Stimulated activated naive CD8-positive, alpha-beta T cell treated with anti-CD3 and anti-CD28 coated beads, Interleukin-15, Interleukin-2, amounts not matched to agents 100 U/mL and 50 U/mL, for 24 hours (primary cell): ENCODE measurements at places on chromosomes 5 and 9.

DNA sequence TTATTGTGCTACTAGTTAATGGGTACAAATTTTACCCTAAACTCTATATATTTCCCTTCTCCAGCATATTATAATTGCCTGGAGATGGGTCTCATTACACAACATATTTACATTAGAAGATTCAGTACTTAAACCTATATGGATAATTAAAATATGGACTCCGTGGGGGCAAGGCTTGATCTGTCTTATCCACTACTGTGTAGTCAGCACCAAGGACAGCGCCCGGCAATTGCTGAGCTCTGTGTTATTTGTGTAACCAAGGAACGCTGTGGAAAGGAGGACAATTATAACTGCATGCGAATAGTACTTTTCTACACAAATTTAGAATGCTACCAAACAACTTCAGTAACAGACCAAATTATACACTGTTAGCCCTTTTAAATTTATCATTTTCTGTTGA, 77.7 kb downstream of the DNAH5 start:
- DNase-seq: peak; percentile 18

DNA sequence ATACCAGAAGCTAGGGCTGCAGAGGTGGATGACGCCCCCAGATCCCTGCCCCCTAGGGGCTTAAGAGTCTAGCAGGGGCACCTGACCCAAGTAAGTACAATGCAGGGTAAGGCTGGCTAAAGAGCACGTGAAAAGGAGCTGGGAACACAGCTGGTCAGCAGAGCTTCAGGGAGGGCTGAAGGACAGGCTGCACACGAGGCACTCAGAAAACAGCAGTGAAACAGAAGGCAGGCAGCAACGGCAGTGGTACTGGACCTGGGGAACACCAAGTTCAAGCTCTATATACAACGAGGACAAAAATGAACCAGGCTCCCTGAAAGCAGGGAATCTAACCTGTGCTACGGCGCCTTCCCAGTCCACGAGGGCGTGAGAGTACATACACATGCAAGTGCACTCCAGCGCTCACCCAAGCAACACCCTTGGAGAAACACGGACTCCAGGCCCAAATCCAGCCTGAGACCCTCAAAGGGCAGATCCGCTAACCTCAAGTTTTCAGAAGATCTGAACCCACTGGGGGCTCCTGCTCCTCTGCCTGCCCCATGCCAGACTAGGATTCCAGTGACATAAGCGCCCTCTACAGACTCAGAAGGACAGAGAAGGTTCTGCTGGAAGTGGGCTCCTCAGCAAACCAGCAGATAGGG, 57.4 kb downstream of the PSMB7 start:
- DNase-seq: no peak

- peak; percentile 62 for DNase-seq
Measured at GRCh38 chr5:141420855-141421488, at the start of gene PCDHGA11. Gene PCDHGA11 (plus strand): TSS chr5:141421051. CDS start chr5:141421228, 177 bp downstream.

- peak; percentile 55 for DNase-seq
Measured at GRCh38 chr9:123399803-123400378, 43.9 kb downstream of the CRB2 start.

DNA sequence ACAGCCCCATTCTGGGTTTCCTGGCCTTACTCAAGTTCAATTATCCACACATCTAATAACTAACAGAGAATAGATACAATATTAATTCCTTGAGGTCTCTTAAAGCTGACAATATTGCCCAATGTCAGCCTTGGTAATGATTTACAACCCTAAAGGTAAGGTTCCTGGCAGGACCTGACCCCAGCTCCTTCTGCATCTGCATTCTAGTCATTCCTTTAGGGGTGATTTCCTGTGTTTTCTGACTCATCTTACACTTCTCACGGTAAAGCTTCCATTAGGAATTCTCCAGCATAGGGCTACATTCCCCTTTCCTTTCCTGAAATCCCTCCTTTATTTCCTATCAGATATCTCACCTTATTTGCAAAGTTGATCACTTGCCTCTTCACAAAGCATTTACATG, 9.3 kb downstream of the HAVCR1 start:
- DNase-seq: no peak

DNA sequence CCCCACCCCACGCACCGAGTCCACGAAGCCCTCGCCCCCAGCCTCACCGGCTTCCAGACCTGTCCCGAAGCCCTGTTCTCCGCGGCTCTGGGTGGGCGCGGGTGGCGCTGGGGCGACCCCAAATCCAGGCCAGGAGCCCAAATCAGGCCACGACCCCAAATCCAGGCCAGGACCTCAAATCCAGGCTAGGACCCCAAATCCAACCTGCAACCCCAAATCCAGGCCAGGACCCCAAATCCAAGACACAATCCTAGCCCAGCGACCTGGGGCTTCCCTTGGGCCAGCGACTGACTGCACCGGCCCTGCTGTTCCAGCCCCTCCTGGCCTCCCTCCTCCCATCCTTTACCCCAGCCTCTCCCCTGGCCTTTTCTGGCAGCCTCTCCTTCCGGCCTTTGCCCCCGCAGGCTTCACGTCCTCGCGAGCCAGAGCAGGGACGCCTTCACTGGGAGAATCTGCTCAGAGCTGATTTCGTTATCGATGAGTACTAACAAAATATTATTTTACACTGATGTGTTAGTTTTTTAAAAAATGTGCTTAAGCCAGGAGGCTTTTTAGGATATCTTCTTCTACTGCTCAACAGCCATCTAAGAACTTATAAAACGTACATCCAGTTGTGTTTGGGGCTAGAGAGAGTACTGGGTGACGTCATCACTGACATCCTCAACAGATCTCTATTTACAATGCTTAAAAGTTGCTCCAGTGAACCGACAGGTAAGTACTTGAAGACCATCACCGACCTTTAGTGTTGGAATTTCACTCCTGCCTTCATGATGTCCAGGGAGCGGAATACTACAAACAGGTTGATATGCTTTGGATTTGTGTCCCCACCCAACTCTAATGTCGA, 34.7 kb downstream of the TRIP13 start:
- no peak for DNase-seq

GRCh38 chr9:33148367-33149014, 18.6 kb downstream of the B4GALT1 start:
- DNase-seq: no peak

DNA sequence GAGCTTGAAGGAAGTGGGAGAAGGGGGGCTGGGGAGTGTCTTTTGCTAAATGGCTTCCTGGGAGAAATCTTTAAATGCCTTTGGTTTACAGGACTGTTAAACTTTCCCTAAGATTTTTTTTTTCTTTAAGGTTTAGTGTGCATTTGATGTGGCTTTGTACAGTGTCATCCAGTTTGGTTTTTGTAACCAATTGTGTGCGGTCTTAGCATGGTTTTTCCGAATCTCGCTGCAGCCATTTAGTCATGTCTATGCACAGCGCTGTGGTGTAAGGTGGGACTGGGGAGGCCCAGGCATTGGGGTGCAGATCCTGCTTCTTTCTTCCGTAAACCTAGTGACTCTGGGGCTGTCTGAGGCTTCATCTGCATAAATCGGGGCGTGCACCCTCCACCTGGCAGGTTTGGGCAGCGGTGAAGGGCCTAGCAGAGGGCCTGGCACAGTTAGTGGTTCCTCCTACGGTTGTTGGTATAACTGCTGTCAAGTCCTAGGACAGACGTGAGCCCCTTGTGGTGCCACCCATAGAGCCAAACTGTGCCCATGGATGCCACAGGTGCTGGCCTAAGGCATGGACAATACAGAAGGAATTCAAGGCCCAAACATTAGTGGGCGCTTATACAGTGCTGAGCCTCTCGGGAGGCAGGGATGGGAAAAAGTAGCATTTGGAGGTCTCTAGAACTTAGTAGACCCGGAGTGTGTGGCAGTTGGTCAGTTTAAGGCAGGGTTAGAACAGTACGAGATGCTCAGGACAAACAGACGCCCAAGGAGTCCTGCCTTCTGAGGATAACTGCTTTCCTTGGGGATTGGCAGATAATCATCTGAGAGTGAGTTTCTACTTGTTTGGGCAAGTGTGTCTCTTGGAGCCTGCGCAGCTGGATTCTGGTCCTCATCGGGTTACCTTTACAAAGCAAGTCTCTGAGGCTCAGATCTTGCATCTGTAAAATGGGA, 1.5 kb downstream of the PRRC2B start:
- DNase-seq: peak; percentile 74

DNA sequence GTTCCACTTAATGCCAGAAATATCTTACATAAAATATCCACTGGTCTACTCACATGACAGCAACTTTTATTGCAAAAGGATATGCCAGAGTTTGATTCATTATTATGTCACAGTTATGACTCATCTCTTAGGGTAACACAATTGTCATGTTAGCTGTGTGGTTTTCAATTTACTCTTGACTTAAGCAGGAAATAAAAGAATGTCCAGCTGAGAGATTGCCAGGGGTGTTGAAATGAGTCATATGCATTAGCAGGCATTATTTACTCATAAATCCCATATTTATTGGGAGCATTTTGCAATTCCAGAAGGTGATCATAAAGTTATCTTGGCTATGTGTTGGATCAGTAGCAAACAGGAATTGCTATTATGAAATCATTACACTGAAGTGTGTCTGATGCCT, 1164.6 kb upstream of the CDH18 start:
- DNase-seq: no peak

GRCh38 chr9:109452761-109453160, 45.3 kb downstream of the PTPN3 start:
- DNase-seq: no peak

DNA sequence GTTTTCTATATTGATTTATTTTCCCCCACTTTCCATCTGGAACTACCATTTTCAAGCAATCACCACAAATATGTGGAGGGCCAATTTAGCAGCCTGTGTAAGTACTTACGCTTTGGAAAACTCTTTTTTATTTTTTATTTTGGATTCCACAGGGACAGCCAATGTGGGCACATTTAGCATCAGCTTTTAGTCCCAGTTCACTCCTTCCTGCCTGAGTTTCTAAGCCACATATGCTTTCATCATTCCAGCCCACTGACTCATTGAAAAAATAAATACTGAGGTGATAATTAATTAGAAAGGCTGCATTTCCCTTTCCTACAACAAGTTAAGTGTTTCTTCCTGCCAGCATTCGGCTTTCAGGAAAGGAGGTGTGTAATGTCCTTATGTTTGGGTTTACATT, 76.8 kb downstream of the TMEM167A start:
- no peak for DNase-seq

DNA sequence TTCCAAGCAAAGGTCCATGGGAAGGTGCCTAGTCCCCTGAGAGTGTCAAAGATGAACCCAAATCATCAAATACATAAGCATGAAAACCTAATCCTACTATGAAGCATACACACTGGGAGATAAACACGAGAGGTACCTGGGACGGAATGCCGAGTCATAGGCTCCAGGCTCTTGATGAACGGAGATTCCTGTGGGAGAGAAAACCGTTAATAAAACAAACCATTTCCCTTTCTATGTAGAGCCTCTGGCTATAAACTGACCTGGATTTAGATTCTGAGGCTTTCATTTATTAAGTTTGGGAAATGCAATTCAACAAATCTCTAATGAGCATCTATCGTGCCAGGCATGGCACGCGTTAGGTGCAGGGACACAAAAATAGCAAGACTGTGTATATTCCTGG, 206.4 kb upstream of the IL12B start:
- DNase-seq: no peak

- peak; percentile 73 for DNase-seq
Measured at GRCh38 chr5:75668977-75669689, 48.1 kb downstream of the POC5 start.

DNA sequence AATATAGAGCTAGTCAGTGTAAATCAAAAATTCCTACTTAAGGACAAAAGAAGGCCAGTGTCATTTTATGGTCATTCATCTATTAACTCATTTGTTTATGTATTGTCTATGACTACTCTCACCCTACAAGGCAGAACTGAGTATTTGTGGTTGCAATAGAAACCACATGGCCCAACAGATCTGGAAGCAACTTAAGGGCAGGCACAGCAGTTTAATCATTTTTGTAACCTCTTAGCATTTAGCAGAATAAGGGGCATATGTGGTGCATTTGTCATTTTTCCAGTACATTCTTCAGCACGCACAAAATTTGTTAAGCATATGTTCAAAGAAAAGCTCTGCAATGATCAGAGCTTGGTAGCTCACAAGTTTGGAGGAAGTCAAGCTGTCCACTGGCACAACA, 1.1 kb downstream of the FKBP15 start:
- no peak for DNase-seq

- no peak for DNase-seq
Measured at GRCh38 chr5:135878156-135878620, 17.5 kb downstream of the IL9 start.

- DNase-seq: no peak
Measured at GRCh38 chr9:33350310-33350709, 52.1 kb downstream of the AQP7 start.

GRCh38 chr9:4382722-4383317, 83.0 kb upstream of the GLIS3 start:
- DNase-seq: no peak

GRCh38 chr5:32645246-32645645, 59.9 kb downstream of the SUB1 start:
- DNase-seq: no peak

DNA sequence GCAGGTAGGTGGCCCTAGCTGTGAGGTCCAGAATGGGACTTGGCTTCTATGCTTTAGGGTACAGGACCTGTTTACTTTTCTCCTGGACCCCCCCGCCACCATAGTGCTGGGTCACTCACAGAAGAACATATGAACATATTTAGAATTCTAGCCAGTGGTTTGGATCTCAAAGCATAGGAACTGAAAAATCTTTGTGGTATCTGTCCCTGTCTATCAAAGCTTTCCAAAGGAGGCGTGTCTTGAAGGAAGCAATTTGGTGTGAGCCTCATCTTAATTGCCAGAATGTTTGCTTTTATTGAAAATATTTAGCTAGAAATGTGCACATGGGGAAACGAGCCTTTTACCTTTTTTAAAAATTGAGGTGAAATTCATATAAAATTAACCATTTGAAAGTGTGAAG, 6.2 kb downstream of the PHF2 start:
- DNase-seq: no peak
